ENCODE measurements at places on chromosomes 12 and 14.

GRCh38 chr14:52365071-52365470 is 51.0 kb downstream of the PTGER2 start:
- DNase-seq = no peak

GRCh38 chr12:20004952-20005351 is 363.4 kb upstream of the PDE3A start:
- no peak for DNase-seq

- peak; percentile 7 for DNase-seq
Observed at GRCh38 chr12:21296751-21297406, 37.8 kb downstream of the SLCO1A2 start.

GRCh38 chr14:54944737-54945391 is 42.2 kb upstream of the GCH1 start:
- DNase-seq = no peak

DNA sequence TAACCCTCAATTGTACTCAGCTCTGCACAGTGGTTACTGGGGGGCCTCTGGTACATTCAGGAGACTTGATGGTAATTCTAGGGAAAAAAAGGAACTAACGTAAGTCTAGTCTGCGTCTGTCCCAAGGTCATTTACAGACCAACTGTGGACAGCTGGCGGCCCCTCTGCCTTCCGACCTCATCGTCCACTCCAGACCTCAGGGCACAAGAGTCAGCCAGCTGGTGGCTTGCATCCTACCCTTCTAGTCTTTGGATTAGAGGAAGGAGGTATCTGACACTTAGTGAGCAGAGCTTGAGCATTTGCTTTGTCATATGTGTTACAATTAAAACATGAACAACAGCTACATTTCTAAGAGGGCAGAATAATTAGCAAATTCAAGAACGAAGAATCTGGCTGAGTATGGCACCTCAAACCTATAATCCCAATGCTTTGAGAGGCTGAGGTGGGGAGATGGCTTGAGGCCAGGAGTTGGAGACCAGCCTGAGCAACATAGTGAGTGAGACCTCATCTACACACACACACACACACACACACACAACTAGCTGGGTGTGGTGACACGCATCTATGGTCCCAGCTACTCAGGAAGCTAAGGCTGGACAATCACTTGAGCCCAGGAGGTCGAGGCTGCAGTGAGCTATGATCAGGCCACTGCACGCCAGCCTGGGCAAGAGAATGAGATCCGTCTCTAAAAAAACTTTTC is 36.5 kb downstream of the SSH1 start:
- no peak for DNase-seq

GRCh38 chr12:115639648-115640012 is 637.9 kb downstream of the MED13L start:
- DNase-seq = no peak

DNA sequence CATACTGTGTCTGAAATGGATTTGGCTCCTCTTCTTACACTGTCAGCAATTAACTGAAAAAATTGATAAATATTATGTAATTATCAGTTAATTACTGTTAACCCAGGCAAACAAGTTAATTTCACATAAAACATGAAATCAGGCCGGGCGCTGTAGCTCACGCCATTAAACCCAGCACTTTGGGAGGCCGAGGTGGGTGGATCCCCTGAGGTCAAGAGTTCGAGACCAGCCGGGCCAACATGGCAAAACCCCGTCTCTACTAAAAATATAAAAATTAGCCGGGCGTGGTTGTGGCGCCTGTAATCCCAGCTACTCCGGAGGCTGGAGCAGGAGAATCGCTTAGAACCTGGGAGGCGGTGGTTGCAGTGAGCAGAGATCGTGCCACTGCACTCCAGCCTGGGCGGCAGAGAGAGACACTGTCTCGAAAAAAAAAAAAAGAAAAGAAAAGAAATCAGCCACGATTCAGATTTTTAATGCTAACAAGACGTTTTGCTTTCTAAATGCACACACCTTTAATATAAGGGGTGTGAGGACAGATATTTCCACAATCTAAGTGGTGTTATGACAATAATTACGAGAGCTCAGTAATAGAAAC is 473 bp upstream of the TMEM19 start:
- no peak for DNase-seq

DNA sequence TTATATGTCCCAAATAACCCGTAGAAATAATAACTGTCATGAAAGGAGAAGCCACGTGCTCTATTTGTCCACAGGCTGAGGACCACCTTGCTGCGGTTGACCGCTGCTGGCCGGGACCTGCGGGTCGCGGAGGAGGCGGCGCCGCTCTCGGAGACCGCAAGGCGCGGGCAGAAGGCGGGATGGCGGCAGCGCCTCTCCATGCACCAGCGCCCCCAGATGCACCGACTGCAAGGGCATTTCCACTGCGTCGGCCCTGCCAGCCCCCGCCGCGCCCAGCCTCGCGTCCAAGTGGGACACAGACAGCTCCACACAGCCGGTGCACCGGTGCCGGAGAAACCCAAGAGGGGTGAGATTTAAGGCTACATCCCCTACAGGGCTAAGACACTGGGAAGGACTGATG is 21.0 kb downstream of the RPGRIP1 start:
- peak; percentile 14 for DNase-seq

DNA sequence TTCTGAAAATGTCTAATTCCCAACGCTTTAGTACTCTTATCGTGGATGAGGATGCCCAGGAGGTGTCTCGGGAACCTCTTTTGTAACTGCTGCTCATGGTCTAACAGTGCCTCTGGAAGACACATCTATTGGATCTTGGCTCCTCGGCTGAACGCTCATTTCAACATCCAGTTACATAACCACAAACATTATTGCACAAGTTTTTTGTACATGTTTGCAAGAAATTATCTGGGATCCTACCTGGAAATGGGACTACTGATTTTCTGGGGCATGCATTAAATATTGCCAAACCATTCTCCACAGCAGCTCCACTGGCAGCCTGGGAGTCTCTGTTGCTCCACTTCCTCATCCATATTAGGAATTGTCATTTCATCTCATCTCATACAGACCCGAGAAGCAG is 117.5 kb upstream of the EVL start:
- no peak for DNase-seq

DNA sequence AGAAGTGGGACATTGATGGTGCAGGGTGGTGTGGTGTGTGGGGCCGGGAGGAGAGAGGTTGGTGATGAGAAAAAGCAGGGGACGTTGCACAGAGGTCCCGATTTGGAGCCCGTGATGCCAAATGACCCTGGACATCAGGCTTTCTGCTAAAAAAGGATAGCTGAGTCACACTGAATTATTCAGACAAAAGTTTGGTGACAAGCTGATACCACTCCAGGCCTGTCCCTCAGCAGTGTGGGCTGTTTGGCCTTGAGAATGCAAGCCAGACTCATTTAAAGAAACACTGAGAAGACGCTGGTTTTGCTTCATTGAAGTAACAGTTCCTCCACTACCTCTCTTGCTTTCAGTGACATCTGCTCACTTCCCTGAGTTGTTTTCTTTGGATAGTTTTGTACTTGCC is 262.1 kb upstream of the PWP1 start:
- DNase-seq = no peak

GRCh38 chr12:95956557-95957145 is 13.5 kb downstream of the AMDHD1 start:
- no peak for DNase-seq

DNA sequence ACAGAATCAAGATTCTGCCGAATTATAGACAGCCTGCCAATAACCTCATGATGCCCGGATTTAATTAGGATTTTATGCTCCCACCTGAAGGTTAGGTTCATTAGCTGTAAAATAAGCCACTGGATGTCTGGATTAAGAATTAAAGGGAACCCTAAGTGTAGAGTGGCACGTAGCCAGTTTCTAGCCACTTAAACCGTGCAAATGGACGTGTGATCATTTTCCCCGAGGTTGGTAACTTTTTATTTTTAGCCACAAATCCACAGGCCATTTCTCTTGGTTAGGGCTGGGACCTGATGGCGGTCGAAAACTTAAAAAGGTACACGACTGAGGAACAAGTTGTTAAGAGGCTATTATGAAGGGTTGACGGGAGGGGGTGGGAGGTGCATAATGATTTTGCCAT is 127.3 kb upstream of the TMPO start:
- DNase-seq = no peak

DNA sequence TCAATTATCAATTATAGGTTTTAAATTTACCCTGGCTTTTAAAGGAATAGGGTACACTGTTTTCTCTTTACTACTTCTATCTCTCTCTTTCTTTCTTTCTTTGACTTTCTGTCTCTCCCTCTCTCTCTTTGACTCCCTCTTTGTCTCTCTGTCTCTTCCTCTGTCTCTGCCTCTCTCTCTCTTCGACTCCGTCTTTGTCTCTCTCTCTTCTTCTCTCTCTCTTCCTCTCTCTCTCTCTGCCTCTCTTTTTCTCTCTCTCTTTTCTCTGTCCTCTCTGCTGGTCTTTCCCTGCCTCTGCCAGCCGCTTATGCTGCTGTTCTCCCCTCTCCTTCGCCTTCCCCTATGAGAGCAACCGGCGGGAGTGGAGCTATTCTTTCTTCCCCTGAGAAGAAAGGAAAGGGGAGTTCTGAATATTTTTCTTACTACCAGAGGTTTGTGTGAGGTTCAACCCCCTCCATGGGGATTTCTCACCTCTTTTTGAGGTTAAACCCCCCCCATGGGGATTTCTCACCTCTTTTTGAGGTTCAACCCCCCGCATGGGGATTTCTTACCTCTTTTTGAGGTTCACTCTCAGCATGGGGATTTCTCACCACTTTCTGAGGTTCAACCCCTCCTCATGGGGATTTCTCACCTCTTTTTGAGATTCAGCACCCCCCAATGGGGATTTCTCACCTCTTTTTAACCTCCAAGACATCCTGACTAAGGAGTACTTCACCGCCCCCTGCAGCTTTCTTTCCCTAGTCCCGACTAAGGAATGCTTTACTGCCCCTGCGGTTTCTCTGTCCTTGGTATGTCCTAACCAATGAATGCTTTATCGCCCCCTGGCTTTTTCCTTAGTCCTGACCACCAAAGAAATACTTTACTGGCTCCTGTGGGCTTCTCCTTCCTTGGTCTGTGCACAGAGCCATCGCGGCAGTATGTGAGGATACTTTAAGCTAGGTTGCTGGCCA is 27.4 kb upstream of the DDHD1 start:
- peak; percentile 46 for DNase-seq

- no peak for DNase-seq
Observed at GRCh38 chr12:124184456-124184855, 110.4 kb upstream of the RFLNA start.

DNA sequence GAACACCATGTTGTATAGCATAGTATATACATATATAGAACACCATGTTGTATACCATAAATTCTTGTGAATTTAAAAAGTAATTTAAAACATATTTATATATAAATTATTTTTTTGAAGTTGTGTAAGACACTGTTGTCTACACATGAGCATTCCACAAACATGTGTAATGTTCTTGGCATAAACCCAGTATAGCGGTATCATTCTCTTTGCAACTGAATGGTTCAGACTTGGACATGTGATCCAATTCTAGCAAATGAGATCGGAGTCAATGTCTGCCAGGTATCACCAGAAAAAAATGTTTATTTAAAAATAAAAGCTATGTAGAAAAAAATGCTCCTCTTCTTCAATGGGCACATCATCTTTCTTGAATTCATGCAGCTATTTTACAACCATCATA is 33.9 kb downstream of the CEP290 start:
- no peak for DNase-seq

DNA sequence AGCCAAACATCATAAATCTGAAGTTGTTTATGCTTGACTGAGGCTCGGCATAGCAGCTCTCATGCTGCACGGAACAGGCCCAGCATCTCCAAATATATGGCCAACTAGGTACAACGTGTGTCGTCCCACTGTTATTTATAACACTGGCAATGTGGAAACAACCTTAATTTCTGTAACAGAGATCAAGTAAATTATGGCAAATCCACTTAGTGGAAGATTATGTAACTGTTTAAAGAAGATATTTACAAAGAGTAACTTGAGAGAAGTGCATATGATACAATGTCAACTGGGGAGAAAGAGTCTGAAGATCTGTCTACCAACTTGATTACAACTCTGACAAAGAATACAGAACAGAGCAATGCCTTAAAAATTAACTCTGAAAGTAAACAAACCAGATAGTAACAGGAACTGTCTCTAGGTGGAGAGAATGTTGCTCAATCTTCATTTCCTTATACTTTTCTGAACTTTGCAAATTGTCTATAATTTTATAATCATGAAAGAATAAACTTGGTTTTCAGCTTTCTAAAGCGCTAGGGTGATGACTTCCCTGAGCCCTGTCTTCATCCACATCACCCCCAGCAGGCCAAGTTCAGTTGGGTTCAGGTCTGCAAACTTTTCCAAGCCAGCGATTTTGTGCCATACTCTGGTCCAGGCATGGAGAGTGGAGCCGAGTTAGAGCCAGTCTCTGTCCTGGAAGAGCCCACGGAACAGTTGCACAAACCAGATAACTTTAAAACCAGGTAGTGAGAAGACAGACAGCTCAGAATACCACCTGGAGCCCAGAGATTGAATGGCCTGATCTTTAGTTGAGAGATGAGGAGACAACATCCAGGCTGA is 44.3 kb upstream of the BDKRB2 start:
- DNase-seq = no peak

GRCh38 chr12:29023436-29024076 is 125.5 kb upstream of the FAR2 start:
- DNase-seq = no peak

GRCh38 chr12:65926119-65926908 is 102.0 kb downstream of the HMGA2 start:
- DNase-seq = no peak

DNA sequence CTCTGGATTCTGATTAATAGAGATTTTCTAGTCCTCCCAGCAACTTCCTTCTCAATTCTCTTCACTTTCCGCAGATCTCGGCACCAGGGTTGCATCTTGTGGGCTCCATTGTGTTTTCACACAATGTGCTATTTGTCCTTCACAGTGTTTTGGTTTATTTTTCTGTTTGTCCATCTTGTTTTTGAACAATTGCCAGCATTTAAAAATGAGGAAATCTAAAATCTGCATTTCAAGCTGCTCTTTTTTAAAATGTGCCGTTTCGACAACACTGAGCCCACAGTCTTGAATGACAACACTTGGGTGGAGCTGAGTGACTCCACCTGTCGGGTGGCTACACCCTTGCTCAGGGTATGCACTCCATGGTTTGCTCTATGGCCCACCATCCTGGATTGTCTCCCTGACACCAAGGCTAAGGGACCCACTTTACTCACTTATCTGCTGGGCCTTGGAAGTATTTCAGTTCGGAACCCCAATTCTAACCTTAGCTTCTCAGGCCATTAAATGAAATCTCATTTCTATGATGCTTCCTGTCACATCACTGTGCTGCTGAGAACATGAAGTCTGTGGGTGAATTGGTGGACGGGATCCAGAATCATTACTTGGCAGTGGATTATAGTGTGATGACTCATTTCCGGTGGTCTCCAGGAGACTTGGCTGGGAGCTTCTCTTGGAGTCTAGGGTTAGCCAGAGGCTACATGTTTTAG is 3.4 kb upstream of the MYRFL start:
- no peak for DNase-seq

GRCh38 chr12:68977335-68977734 is 44.4 kb upstream of the CPM start:
- no peak for DNase-seq

DNA sequence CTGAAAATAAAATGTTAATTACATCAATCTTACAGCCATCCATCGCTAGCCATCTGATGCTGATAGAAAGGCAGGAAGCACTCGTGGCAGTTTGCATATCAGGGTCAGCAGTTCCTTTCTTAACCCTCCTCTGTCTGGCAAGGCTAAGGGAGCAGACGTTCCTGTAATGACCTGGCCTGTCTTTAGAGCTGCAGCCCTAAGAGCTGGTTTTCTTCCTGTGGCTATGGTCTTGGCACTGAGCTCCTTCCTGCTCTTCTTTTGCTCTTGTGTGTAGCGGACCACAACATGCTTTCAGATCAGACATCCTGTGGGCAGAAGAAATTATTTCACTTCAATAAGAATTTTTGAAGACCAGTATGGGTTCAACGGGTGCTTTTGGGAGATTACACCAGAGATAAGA is 170.4 kb downstream of the DAD1 start:
- DNase-seq = no peak

- DNase-seq = no peak
Observed at GRCh38 chr12:124392271-124392666, 97.4 kb downstream of the RFLNA start.

Data from activated CD4-positive, alpha-beta T cell treated with anti-CD3 and anti-CD28 coated beads, Interleukin-2, amount 50 U/mL, for 16 hours (primary cell).